ENCODE measurements at places on chromosomes 4 and X.

GRCh38 chr4:38086151-38086848 is 126.1 kb downstream of the PTTG2 start:
- DNase-seq: no peak

GRCh38 chr4:15653420-15653819 is 1.7 kb downstream of the FBXL5 start:
- DNase-seq: no peak

GRCh38 chr4:139892973-139893736 is 227.5 kb downstream of the MGST2 start:
- DNase-seq: no peak

DNA sequence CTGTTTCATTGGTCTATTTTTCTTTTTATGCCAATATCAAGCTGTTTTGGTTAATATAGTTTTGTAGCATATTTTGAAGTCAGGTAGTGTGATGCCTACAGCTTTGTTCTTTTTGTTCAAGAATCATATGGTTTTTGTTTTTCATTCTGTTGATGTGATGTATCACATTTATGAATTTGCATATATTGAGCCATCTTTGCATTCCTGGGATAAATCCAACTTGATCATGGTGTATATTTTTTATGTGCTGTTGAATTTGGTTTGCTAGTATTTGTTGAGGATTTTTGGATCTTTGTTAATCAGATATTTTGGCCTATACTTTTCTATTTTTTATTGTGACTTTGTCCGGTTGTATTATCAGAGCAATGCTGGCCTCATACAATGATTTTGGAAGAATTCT is 74.8 kb downstream of the GPAT3 start:
- DNase-seq: no peak

- no peak for DNase-seq
Measured at GRCh38 chr4:15333692-15334633, 93.9 kb upstream of the C1QTNF7 start.

GRCh38 chr4:115249808-115250207 is 136.4 kb upstream of the NDST4 start:
- no peak for DNase-seq

DNA sequence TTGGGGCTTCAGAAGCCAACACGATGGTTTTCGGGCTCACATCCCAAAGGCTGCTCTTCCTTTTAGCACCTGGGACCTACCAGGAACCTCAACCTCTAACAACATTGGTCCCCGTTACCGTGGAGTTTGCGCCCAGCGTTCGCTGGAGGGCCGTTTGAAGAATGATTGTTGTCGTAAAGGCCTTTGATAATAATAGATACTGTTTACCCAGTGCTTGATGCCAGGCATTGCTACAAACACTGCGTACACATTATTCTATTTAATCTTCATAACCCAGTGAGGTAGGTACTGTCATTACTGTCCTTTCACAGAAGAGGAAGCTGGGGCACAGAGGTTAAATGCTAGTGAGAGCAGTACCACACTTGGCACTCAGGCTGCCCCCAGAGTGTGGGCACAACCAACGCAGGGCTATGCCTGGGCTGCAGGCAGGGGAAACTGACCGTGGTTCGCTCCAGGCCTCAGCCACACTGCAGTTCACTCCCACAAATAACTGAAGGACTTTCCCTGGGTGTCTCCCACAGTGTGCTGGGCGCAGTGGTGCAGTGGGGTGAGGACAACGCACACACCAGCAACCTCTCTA is 1.0 kb upstream of the ACSL1 start:
- no peak for DNase-seq

Data from IMR-90 (cell line).